Activated naive CD4-positive, alpha-beta T cell treated with anti-CD3 and anti-CD28 coated beads, Interleukin-2, amount 10 ng/mL, durations not matched to agents 5 hours and 36 hours (primary cell): ENCODE measurements at places on chromosomes 1 and 21. TPM values are rescaled to one million over a fixed set of nuclear protein-coding genes. Genes with fewer than 3 reads are reported as not detected.

Gene THRAP3
- total RNA-seq, result 128 TPM

Gene RGSL1
- not detected for total RNA-seq

Gene FCRL2
- not detected for total RNA-seq

Gene C1orf53
- not detected for total RNA-seq

Gene CD48
- total RNA-seq, result 401 TPM

Gene TOE1
- 18.4 TPM for total RNA-seq

Gene SDE2
- 16.6 TPM for total RNA-seq

Gene FOXO6
- total RNA-seq, result not detected

Gene LMX1A
- not detected for total RNA-seq

Gene BRDT
- total RNA-seq, result not detected

Gene AK5
- total RNA-seq, result 5.3 TPM

Gene C1QC
- total RNA-seq, result not detected

Gene CCDC17
- 4.1 TPM for total RNA-seq

Gene COL9A2
- 3.5 TPM for total RNA-seq

Gene CNR2
- total RNA-seq, result 0.29 TPM

Gene ACTA1
- not detected for total RNA-seq

Gene MX2
- total RNA-seq, result 52.9 TPM

Gene PRAMEF26
- not detected for total RNA-seq

Gene FAAH
- total RNA-seq, result 6.2 TPM

Gene NBL1
- total RNA-seq, result 31.2 TPM

Gene ZSCAN20
- 1.3 TPM for total RNA-seq

Gene TMEM82
- total RNA-seq, result not detected

Gene SLC45A3
- total RNA-seq, result 0.05 TPM

Gene TMEM51
- 0.26 TPM for total RNA-seq

Gene GCSAML
- not detected for total RNA-seq

Gene TRAF3IP3
- 478 TPM for total RNA-seq

Gene TNFAIP8L2
- 42.4 TPM for total RNA-seq

Gene LDLRAD1
- total RNA-seq, result not detected

Gene ZBED6
- total RNA-seq, result 20.5 TPM

Gene PRMT2
- total RNA-seq, result 148 TPM

Gene TSPAN1
- not detected for total RNA-seq

Gene FMO2
- not detected for total RNA-seq

Gene SERTAD4
- not detected for total RNA-seq

Gene HLX
- total RNA-seq, result not detected

Gene FCMR
- total RNA-seq, result 226 TPM

Gene DMRTA2
- total RNA-seq, result not detected

Gene FH
- total RNA-seq, result 50.8 TPM

Gene SAMSN1
- total RNA-seq, result 77.5 TPM
